T-helper 22 cell (primary cell): ENCODE measurements at places on chromosomes 2 and 18.

DNA sequence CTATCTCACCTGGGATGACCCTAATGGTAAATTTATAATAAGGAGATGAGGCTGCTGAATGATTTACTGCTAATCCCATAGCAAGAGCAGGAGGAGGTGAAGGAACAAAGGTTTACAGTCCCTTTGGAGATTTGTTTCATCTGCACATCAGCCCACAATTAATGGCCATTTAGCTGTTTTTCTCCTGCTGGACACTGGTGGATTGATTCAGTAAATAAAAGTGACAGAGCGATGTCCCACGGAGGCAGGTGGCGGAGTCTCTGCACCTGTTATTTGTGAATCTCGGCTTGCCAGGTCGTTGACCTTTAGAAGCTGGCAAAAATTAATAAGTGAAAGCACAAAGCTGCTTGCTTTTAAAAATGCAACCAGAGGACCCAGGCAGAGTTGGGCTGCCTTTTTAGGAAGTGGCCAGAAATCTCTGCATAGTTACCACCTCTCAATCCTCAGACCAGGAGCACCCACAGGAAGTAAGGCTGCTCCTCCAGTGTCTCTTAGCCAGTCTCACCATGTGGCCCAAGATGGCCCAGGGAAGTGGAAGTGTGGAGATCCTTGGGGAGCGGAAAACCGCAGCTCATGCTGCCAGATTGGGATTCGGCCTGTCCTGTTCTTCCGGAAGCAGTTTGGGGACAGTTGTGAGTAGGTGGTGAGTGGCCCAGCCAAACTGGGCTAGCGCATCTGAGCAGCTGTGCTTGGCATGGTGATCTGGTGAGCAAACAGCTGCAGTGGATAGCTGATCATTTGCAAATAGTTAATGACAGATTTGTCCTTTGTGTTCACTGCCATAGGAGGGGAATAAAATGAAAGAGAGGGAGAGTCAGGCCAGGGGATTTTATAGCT, 1005.7 kb upstream of the PIK3C3 start:
- DNase-seq, result no peak

- DNase-seq, result no peak
These were observed 83.3 kb downstream of the RND3 start for GRCh38 chr2:150404147-150404546.

- DNase-seq, result no peak
These were observed 130.0 kb downstream of the PLCL1 start for GRCh38 chr2:197934261-197934933.

DNA sequence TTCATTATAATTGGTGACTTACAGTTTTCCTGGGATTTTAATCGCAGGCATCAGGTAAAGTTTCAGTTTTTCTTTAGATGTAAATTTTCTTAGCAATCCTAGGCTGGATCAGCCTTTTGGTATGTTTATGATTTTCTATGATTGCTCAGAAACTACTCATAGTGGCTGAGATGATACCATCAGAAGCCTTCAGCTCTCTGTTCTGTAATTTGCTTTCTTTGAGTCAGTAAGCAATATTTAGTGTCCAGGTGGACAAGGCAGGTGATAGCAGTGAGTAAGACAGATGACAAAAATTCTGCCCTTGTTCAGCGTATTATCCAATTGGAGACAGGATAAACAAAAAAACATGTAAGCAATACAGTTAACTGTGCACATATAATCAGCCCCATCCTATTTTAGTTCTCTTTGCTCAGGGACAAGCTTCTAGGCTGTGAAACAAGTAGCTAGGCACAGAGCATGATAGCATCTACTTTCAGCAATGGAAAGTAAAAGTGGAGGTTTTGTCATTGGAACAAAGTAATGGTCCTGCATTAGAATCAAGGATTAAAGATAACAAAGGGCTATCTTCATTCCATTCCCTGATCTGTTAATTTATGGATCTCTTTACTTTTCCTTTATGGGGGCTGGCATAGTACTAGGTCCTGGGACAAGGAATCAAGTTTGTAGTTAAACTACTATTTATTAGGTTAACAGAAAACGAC, 100.8 kb downstream of the EPC2 start:
- no peak for DNase-seq

DNA sequence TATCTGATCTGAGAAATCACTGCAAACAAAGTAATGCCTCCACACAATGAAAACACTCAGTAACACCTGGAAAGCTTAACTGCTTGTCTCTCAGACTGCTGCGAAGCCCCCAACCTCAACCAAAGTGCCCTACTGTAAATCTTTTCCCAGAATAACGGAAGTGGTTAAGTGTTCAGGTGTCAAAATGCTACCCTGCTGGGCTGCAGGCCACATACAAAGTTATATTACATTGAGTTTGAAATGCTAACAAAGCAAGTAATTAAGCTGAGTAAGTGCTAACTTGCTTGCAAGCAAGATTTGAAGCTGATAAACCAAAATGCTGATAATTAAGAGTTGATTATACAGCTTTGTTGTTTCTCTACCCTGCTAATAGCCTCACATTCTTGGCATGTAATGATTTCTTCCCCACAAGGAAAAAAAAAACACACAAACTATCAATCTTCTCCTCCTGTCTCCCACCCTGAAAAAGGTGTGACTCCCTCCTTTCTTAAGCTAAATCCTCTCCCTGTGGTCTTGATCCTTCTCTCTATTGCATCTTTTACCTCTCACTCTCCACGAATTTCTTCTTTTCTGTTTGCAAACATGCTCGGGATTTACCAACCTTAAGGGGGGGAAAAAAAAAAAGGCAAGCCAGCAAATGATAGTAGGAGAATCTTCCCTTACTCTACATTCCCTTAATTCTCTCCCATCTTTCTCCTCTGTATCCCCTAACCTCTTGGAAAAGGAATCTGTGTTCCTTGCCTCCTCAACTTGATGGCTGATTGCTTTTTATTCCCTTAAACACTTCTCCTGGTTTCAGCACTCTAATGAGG, 266.8 kb upstream of the SIX3 start:
- no peak for DNase-seq

DNA sequence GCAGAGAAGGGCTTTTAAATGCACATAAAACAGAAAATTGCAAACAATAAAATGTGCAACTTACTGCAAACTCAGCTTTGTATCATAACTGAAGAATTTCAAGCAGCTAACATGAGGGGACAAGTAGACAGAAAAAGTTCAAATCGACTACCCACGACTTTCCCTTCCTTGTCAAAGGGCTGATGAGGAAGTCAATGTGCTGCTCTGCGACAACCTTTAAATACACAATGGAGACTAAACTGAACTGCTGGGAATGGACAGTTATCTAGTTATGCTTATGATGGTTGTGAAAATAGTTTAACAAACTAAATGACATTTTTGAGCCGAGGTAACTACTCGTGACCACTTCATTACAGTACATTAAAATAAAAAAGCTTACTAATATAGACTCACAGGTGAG, 84.1 kb downstream of the INO80D start:
- DNase-seq, result no peak
